Endodermal cell (in vitro differentiated cells): ENCODE measurements at places on chromosomes 11 and 22. TPM values are rescaled to one million over a fixed set of nuclear protein-coding genes. Genes with fewer than 3 reads are reported as not detected.

- H3K4me3 ChIP-seq: no peak overlapping the region
- H3K4me1 ChIP-seq: no peaks in the 10 kb centered on the region
- no peak for DNase-seq
- no peaks in the 10 kb centered on the region for H3K27me3 ChIP-seq
These were observed 18.8 kb upstream of the PRR5 start for GRCh38 chr22:44683237-44683636.

DNA sequence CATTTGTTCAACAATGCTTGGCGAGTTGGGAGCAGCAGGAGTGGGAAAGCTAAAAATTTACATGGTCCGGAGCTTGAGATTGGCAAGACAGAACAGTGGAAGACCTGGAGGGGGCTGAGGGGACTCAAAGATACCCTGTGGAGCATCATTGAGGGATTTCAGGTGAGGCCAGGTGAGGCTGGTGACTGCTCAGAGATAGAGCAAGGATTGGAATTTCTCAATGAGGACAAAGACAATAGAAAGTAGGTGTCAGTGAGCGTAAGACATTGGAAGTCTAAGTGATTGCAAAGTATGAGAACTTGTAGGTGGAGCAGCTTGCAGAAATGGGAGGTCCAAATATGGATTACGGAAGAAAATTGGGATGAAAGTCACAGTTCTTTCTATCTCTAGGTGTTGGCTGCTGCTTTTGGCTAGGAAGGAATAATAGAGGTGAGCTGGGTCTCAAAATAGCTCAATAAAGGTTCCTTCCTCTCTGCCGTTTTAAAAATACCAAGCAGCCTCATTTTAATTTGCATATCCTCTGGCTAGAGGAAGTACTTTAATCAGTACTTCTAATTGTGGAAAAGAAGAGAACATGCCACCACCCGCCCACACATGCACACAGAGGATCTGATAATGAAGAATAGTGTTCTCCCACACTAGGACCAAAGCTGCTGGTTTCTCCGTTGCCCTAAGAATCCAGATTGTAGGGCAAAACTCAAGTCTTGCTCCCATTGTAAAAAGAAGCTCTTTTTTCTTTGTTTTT is 41.8 kb upstream of the SORL1-AS1 start:
- H3K27me3 ChIP-seq: no peaks in the 10 kb centered on the region
- DNase-seq: peak; percentile 63
- no peak overlapping the region for H3K4me3 ChIP-seq
- no peak overlapping the region for H3K27ac ChIP-seq
- no peaks in the 10 kb centered on the region for H3K4me1 ChIP-seq

Gene TUB
- total RNA-seq: 14.3 and 15.8 TPM in 2 replicates

- H3K4me1 ChIP-seq: no peaks in the 10 kb centered on the region
- H3K27me3 ChIP-seq: no peaks in the 10 kb centered on the region
- H3K27ac ChIP-seq: no peak overlapping the region
- DNase-seq: no peak
These were observed 21.4 kb upstream of the PACSIN2 start for GRCh38 chr22:43036282-43036829.

DNA sequence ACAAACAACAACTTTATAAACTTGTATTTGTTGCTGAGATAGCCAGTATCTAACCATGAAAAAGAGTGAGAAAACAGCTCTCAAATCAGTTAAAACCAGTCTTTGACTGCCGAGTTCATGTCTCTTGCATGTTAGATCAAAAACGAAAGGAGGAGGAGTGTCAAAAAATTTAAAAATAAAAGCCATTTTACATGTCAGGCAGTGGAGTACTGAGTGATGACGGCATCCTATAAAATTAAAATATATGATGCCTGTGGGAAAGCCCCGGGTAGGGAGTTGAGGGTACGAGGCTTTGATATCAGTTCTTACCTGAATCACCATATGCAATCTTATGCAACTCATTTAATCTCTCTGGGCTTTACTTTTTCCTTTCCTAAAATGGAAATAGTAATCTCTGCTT is 117.3 kb downstream of the ETS1 start:
- no peaks in the 10 kb centered on the region for H3K27me3 ChIP-seq
- H3K4me1 ChIP-seq: peaks cover 5% of the 10 kb centered on the region
- no peak for DNase-seq
- no peak overlapping the region for H3K4me3 ChIP-seq
